ENCODE measurements at places on chromosomes 5 and 9. TPM values are rescaled to one million over a fixed set of nuclear protein-coding genes. Genes with fewer than 3 reads are reported as not detected.

Gene GRM6
- not detected for total RNA-seq

GRCh38 chr9:20784196-20784595 is 100.1 kb downstream of the FOCAD start:
- no peak for DNase-seq

DNA sequence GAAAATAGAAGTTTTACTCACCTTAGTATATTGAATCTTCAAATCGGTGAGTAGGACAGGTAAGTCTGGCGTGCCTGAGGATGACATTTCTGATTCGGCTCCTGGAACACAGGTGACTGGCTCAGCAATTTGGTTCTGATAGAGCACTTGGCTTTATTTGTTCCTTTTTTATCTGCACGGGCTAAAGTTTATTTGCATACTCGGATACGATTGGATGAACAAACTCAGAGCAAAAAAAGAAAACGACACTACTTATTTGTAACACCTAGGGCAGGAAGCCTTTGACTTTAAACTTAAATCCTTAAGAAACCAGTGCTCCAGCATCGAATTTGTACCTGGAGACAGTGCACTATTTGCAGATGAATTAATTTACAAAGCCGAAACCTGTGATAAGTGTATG is at the start of gene ALDH1A1:
Gene ALDH1A1, minus strand, starts transcription at position 140 of the 400 bp plus-strand sequence. Its CDS starts 53 bp downstream, at position 87.
- DNase-seq, result peak; percentile 29

- no peak for DNase-seq
These were observed 387.3 kb downstream of the HINT1 start for GRCh38 chr5:130777794-130778193.

All from pulmonary artery endothelial cell (primary cell).